ENCODE measurements at places on chromosomes 16 and 17. TPM values are rescaled to one million over a fixed set of nuclear protein-coding genes. Genes with fewer than 3 reads are reported as not detected.

- no peaks in the 10 kb centered on the region for H3K27me3 ChIP-seq
- H3K36me3 ChIP-seq: peaks cover 4% of the 10 kb centered on the region
- peaks cover 75% of the 10 kb centered on the region for H3K4me1 ChIP-seq
- peak overlapping the region; percentile 15 for H3K4me3 ChIP-seq
- peak overlapping the region; percentile 98 for H3K27ac ChIP-seq
Measured at GRCh38 chr17:2212400-2212981, 91.1 kb downstream of the SMG6 start.

DNA sequence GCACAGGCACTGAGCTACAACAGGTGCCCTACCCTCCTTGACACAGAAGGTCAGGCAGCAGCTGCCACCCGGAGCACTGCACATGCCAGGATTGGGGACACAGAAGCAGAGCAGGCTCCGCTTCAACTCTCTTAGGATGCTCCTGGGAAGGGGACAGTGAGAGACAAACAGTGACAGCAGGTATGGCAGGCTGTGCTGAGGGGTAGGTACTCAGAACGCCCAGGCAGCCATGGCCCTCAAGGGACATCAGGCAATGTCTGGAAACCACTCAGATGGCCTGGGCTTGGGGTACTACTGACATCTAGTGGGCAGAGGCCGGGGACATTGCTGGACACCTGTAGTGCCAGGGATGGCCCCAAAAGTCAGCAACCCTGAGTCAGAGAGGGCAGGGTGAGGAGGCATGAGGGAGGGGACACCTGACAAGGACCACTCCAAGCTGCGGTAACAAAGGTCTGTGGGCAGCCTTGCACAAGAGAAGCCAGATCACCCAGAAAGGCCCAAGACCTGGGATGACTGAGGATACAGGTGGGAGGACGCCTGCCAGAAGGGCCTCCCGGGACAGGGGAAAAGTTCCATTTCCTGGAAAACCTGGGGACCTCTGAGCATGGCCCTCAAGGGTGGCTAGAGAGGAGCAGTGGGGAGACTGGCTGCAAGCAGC lies 21.2 kb downstream of the PEMT start:
- DNase-seq: no peak
- H3K4me3 ChIP-seq: no peak overlapping the region
- no peak overlapping the region for H3K27ac ChIP-seq
- peaks cover 10% of the 10 kb centered on the region for H3K4me1 ChIP-seq
- no peaks in the 10 kb centered on the region for H3K36me3 ChIP-seq
- no peaks in the 10 kb centered on the region for H3K27me3 ChIP-seq

DNA sequence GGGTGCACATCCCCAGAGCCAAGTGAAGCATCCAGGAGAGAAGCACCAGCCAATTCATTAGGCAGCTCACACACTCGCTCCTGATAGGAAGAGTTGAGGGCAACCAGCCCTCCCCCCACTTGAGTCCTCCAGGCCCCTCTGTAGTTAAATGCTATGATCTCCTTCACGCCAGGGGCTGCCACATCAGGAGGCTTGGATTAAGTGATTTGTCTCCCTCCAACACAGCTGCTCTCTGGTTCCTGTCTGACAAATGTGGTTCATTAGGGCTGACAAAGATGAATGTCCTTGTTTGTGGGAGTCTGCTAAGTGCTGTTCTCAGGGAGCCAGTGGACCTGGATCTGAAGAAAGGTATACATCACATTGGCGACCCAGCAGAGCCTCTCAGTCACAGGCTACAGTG lies 94.5 kb upstream of the WSCD1 start:
- DNase-seq: no peak
- H3K4me1 ChIP-seq: no peaks in the 10 kb centered on the region
- H3K4me3 ChIP-seq: no peak overlapping the region
- no peak overlapping the region for H3K27ac ChIP-seq
- no peaks in the 10 kb centered on the region for H3K36me3 ChIP-seq
- peaks cover 17% of the 10 kb centered on the region for H3K27me3 ChIP-seq

Gene RFNG
- total RNA-seq: 55.6 TPM

DNA sequence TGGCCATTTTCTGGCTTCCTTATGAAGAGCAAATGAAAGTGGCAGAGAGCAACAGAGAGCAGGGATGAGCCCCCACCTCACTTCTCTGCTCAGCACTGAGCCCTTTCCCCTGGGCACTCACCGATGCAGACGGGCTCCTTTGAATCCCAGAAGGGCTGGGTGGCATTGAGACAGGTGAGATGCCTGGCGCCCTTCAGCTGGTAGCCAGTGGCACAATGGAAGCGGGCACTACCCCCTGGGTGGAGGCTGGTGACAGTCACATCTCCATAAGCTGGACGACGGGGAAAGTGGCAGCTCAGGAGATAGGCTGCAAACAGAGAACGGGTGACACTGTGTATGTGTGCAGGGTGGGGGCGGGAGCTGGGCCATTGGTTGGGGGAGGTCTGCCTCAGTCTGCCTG lies 12.5 kb upstream of the PHF12 start:
- H3K4me1 ChIP-seq: peaks cover 16% of the 10 kb centered on the region
- H3K27me3 ChIP-seq: peaks cover 25% of the 10 kb centered on the region
- H3K4me3 ChIP-seq: no peak overlapping the region
- H3K27ac ChIP-seq: no peak overlapping the region
- H3K36me3 ChIP-seq: no peaks in the 10 kb centered on the region

DNA sequence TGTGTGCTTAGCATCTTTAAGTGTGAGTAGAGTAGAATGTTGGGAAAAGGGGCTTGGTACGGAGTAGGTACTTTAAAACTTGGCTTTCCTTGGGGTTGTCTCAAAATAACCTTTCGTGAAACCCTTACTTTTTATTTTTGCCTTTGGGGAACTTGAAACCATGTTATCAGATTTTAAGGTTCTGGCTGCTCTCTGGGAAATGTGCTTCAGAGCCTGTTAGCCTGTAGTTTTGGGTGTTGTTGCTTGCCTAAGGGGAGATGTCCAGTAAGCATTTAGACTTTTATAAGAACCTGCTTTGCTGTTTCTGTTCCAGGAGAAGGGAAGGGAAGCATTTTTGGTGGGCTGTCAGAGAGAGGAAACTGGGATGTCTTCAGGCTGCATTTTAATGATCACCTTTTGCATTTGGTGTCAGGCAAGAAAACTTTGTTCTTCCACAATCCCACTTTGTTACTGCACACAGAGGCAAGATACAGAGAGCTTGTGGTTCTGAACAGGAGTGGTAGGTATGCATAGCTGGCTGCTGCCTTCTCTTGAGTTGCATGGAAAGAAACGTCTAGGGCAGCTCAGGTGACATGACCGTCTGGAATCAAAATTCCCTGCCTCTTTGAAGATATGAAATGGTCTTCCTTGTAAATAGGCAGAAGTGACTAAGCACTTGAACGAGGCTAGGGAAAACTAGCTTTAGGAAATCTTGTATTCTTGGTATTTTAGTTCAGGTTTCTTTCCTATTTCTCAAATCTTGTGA lies 1.7 kb downstream of the RABEP1 start:
- H3K27me3 ChIP-seq: no peaks in the 10 kb centered on the region
- H3K27ac ChIP-seq: peak overlapping the region; percentile 84
- H3K4me1 ChIP-seq: peaks cover 26% of the 10 kb centered on the region
- DNase-seq: no peak
- no peaks in the 10 kb centered on the region for H3K36me3 ChIP-seq

DNA sequence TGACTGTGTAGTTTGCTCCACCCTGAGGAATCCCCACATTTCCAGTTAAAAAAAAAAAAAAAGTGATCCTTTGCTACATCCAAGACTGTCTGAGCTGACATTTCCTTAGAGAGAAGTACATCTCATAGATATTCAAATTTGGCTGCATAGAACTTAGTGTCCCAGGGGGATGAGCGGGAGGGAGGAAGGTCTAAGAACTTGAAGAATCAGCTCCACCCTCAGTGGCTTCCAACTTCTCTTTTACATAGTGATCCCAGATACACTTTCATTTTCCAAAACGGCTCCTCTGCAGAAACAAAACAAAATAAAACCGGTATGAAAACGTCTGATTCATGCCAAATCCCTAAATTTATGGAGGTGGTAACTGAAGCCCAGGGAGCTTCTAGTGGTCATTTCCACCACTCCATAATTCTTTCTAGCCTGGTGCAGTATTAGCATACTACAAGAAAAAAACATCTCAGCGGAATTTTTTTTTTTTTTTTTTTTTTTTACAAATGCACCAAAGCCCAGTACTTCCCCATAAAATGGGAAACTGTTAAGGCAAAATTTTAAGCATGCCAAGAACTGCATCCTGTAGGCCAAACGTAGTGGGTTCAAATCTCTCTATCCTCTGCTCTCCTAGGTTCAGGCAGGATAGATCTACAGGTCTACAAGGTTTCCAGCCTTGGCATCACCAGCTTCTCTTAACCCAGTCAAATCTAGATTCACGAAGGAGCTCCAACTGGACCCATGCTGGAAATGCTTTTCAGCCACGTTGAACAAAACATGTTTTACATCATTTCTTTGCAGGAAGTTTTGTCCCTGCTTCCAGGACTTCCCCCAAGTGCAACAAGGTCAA lies 29.3 kb downstream of the MAF start:
- H3K36me3 ChIP-seq: no peaks in the 10 kb centered on the region
- peaks cover 11% of the 10 kb centered on the region for H3K4me1 ChIP-seq
- no peak overlapping the region for H3K27ac ChIP-seq
- H3K4me3 ChIP-seq: no peak overlapping the region
- peaks cover 69% of the 10 kb centered on the region for H3K27me3 ChIP-seq

GRCh38 chr16:48244863-48245195 lies 729 bp downstream of the LONP2 start:
- no peak for DNase-seq
- no peaks in the 10 kb centered on the region for H3K27me3 ChIP-seq
- peak overlapping the region; percentile 92 for H3K27ac ChIP-seq
- no peaks in the 10 kb centered on the region for H3K36me3 ChIP-seq
- peak overlapping the region; percentile 89 for H3K4me3 ChIP-seq

Gene HSD11B2
- 4.1 TPM for total RNA-seq

Gene DNAI2
- total RNA-seq: not detected

Gene SLFN12L
- total RNA-seq: 0.09 TPM

Gene IL34
- total RNA-seq: 1.4 TPM

DNA sequence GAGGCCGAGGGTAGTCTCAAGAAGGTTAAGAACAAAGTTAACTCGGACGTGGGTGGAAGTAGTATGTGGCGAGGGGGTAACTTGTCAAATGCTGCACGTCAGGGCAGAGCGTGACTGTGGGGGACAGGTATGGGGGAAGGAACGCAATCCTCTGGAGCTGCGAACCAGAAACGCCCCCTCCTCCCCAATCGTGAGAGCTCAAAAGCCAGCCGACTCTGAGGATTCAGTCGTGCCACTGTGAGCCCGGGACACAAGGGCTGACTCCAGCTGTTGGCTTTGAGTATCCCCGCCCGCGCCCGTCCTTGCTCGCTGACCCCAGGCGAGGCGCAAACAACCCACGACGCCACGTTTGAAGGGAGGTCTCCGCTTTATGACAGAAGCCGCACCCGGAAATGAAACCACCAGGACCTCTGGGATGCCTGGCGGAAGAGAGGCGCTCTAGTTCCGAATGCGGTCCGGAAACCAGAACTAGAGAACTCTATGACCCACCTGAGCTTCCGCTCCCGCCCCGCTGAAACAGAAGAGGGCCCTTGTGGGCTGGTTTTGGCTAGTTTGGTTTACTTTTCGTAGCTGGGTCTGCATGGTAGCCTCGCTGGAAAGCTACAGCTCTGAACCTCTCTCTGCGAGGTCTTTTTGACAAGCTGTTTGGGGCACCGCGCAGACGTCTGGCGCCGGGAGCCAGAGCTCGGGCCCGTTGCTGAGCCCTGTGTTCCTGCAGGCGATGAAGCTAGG lies at the start of gene PEX12:
Gene PEX12, minus strand, starts transcription at position 375 of the 732 bp plus-strand sequence. CDS start 550 bp downstream, outside the sequence.
- H3K4me3 ChIP-seq: peak within 1 kb of the TSS; percentile 85
- H3K4me1 ChIP-seq: peaks cover 23% of the 10 kb centered on the region
- peak within 1 kb of the TSS; percentile 92 for H3K27ac ChIP-seq
- peaks cover 7% of the 10 kb centered on the region for H3K27me3 ChIP-seq

Gene GCGR
- 0.66 TPM for total RNA-seq

DNA sequence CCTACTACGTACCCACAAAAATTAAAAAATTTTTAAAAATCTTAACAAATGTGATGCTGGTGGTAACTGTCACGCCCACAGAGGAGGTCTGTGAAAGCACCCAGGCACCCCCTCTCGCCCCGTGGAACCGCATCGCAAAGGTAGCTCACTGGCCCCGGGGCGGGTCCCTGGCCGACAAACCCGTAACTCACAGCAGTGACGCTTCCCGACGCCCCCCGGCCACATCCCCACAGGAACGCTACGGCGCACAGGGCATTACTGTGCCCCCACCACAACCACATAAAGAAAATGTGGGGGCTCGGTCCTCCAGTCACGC lies 366 bp downstream of the ANKS3 start:
- peaks cover 13% of the 10 kb centered on the region for H3K4me1 ChIP-seq
- peak overlapping the region; percentile 94 for H3K27ac ChIP-seq
- H3K27me3 ChIP-seq: no peaks in the 10 kb centered on the region
- H3K4me3 ChIP-seq: peak overlapping the region; percentile 93
- DNase-seq: no peak

- no peak overlapping the region for H3K4me3 ChIP-seq
- H3K36me3 ChIP-seq: no peaks in the 10 kb centered on the region
- DNase-seq: no peak
- H3K4me1 ChIP-seq: no peaks in the 10 kb centered on the region
- no peak overlapping the region for H3K27ac ChIP-seq
Measured at GRCh38 chr16:60553090-60553757, 1483.0 kb downstream of the CDH8 start.

Gene CTRB2
- not detected for total RNA-seq

Gene KRTAP9-8
- total RNA-seq: not detected

Gene NPIPB13
- 37.1 TPM for total RNA-seq

Gene UMOD
- total RNA-seq: not detected

DNA sequence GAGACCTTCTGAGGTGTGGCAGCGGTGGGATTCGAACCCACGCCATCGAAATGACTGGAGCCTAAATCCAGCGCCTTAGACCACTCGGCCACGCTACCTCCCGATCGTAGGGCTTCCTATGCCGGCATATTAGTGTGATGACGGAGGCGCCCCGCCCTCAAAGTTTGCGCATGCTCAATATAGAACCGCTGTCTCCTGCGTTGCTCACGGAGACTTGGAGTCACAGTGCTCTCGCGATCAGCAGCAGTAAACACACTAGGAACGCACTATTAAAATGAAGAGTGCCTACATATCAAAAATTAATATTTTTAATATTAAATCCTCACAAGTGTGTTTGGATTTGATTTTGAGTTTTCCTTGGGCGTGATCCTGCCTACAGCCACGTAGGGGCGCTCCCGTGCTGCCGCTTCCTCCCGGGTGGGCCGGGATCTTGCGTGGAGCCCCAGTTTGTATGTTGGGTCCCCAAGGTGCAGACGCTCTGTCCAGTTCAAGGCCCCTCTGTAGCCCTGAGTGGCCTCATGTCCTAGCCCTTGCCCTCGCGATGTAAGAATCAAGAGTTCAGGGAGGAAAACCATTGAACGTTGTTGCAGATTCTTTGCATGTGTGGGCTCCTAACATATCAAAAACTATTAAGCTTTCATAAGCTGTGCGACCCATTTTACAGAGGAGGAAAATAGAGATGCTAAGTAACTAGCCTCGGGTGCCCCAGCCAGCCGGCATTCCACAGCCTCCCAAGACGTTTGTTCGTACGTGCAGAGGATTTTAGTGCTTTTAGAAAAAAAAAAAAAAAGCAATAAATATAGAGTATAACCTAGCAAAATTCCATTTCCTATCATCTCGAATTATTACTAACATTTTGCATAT lies 10.2 kb upstream of the EEF2K start:
- peak; percentile 99 for DNase-seq
- peaks cover 3% of the 10 kb centered on the region for H3K27me3 ChIP-seq
- H3K4me3 ChIP-seq: peak overlapping the region; percentile 86
- peak overlapping the region; percentile 96 for H3K27ac ChIP-seq
- peaks cover 9% of the 10 kb centered on the region for H3K4me1 ChIP-seq
